ENCODE measurements at places on chromosomes 4 and X.

DNA sequence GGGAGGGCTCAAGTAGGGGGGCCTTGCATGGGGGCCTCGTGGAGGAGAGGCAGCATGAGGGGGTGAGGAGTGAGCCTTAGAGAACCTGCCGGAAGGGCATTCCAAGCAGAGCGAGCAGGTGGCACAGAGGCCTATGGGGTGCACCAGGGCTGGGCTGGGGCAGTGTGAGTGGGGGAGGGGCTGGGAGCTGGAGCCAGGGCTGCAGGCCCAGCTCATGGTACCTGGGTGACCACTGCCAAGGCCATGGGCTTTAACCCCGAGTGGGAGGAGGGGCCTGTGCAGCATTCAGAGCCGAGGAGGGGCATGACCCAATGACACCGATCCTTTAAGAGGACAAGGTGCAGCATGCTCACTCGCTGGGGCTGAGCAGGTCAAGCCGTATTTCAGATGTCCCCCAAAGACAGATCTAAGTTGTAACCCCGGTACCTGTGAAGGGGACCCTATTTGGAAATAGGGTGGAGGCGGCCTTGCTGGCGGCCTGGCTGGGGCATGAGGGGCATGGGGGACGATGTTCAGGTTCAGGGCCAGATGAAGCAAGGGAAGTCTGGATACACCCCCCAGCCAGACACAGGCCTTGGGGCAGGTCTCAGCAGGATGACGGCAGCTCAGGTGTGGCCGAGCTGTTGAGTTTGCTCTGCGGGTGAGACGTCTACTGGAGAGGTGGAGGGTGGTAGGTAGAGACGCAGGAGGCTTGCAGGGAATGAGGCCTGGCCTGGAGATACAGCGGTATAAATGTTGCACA, 137.0 kb downstream of the CPZ start:
- no peak for DNase-seq

DNA sequence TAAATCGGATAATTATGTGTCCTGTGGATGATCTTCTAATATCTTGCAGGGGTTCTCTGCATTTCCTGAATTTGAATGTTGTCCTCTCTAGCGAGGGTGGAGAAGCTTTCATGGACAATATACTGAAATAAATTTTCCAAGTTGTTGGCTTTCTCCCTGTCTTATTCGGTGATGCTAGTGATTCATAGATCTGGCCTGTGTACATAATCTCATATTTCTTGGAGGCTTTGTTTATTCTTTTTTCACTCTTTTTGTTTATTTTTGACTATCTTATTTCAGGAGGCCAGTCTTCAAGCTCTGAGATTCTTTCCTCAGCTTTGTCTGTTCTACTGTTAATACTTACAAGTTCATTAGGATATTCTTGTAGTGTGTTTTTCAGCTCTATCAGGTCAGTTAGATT, 20.7 kb upstream of the CLGN start:
- DNase-seq: no peak

- no peak for DNase-seq
Observed at GRCh38 chrX:69372435-69372834, 131.7 kb upstream of the NALF2 start.

DNA sequence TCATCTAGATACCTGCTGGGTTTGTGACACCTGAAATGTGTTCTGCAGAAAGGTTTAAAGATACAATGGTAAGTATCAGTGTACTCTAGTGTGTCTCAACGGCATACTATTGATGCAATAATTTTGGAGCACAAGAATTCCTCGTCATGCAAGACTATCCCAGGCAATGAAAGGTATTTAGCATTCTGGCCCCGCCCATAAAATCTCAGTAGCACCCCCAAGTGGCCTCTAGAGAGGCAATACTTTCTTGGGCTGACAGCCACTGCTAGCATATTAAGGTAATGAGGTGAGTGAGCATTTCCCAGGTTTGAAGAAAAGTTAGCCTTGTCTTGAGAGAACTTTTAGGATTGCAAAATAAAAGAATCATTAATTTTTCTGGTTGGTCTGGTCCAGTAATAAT, 24.0 kb downstream of the TAB3 start:
- peak; percentile 3 for DNase-seq

DNA sequence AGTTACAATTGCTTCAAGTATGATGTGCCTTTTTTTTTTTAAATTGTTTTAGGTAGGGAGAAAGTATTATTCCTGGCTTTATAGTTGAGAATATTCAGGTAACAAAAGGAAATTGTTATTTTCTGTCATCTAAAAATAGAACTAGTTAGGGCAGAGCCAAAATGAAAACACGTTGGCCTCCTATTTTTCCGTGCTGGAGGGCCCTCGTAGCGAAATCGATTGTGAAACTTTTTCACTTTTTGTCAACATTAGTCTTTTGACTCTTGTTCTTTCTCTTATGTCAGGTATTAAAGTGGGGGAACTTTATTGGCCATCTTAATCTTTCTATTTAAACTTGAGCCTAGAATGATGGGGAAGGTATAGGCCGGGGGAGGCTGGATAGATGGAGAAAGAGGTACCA, 104.9 kb downstream of the ARHGAP10 start:
- no peak for DNase-seq
